Placental pericyte (primary cell): ENCODE measurements at places on chromosomes 4 and X. TPM values are rescaled to one million over a fixed set of nuclear protein-coding genes. Genes with fewer than 3 reads are reported as not detected.

Gene PPP4R3C
- total RNA-seq = not detected in 2 replicates

Gene YY2
- 2.1 and 3.5 TPM in 2 replicates for total RNA-seq

Gene F9
- not detected in 2 replicates for total RNA-seq

Gene BTC
- total RNA-seq = 0.14 TPM in 1 of 2 replicates, not detected in the other

Gene RNF150
- 0.22 and 1.1 TPM in 2 replicates for total RNA-seq

Gene MGARP
- 2.3 and 3.3 TPM in 2 replicates for total RNA-seq

Gene SLC25A31
- not detected in 2 replicates for total RNA-seq

Gene TSPAN7
- not detected in 2 replicates for total RNA-seq

Gene COL25A1
- total RNA-seq = 0.66 and 1.7 TPM in 2 replicates

Gene ALB
- total RNA-seq = not detected in 2 replicates

Gene ANXA3
- 33.1 and 111 TPM in 2 replicates for total RNA-seq

Gene CPLX1
- not detected in 2 replicates for total RNA-seq

Gene CXCL11
- total RNA-seq = 0.14 TPM in 1 of 2 replicates, not detected in the other

Gene GUCY1A1
- total RNA-seq = 0.14 and 0.44 TPM in 2 replicates

Gene PSAPL1
- total RNA-seq = not detected in 2 replicates

Gene RBM47
- total RNA-seq = 2.3 and 9.8 TPM in 2 replicates

Gene TLR2
- total RNA-seq = 0.22 and 0.29 TPM in 2 replicates

Gene RRH
- total RNA-seq = 0.14 TPM in 1 of 2 replicates, not detected in the other
